Left hindlimb (tissue), 1 donor: ENCODE measurements at places on chromosomes 2 and 18.

GRCh38 chr2:138113871-138114525 is 149.7 kb downstream of the HNMT start:
- DNase-seq: no peak

GRCh38 chr18:56562479-56562878 is 75.9 kb downstream of the TXNL1 start:
- no peak for DNase-seq

GRCh38 chr2:133063775-133064174 is 393.8 kb upstream of the LYPD1 start:
- DNase-seq: no peak

- DNase-seq: no peak
Measured at GRCh38 chr2:1046067-1046466, 95.4 kb downstream of the SNTG2 start.
